ENCODE measurements at places on chromosomes 16 and 17.

GRCh38 chr17:67520252-67520906 lies 143.3 kb downstream of the PITPNC1 start:
- DNase-seq, result no peak

DNA sequence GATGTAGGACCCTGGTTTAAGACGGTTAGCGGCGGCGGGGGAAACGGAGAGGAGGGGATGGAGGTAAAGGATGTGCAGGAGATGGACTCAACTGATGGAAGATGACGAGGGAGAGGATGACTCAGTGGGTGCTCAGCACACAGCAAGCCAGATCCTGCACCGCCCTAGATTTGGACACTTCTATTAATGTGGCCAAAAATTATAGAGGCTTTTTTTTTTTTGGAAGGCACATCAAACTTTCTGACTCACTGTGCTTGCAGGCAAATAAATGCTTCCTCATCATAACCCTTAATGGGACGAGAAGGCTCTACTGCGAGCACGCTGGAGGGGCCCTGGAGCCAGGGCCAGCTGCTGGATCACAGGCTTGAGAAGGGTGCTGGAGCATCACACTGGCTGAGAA lies 36.0 kb downstream of the RTN4RL1 start:
- peak; percentile 42 for DNase-seq

DNA sequence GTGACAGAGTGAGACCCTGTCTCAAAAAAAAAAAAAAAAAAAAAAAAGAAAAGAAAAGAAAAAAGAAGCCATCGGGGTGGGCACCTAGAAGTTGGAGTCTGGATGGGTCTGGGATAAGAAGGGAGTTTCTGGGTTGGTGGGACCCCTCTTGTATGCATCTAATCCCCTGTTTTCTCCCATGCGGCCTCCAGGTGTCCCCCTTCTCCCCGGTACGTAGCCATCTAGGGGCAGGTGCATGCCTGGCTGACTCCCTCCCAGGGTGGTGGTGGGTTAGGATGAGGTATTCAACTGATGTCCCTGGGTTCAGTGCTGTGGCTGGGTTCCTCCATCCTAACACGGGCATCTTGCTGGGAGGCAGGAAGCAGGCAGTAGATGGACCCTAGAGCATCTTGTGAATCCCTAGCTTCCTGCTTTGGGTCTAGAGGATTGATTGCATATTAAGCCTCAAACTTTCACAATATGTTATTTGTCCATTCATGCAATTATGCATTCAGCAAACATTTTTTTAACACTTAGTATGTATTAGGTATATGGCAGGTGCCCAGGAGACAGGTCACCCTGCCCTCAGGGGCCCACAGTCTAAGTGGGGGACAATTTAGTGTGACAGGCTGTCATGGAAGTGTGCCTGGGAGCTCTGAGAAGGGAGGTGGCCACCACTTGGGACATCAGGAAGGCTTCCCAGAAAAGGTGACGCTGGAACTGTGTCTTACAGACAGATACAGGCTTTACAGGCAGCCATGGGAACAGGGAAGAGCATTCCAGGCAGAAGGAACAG lies 13.1 kb downstream of the FMNL1 start:
- DNase-seq, result no peak

GRCh38 chr16:23129686-23130085 lies 19.6 kb downstream of the USP31 start:
- no peak for DNase-seq
